HFFc6 (cell line): ENCODE measurements at places on chromosomes 12 and 14. TPM values are rescaled to one million over a fixed set of nuclear protein-coding genes. Genes with fewer than 3 reads are reported as not detected.

RCOR1 gene
- total RNA-seq, result 22.5 and 24.8 TPM in 2 replicates

PIWIL1 gene
- total RNA-seq, result not detected in 3 replicates

TDRD9 gene
- total RNA-seq, result not detected in 3 replicates

NGB gene
- not detected in 3 replicates for total RNA-seq

GDF3 gene
- total RNA-seq, result not detected in 3 replicates

TMPRSS12 gene
- not detected in 3 replicates for total RNA-seq

CCDC63 gene
- total RNA-seq, result not detected in 3 replicates

CLEC2A gene
- not detected in 2 replicates for total RNA-seq

APOF gene
- total RNA-seq, result not detected in 3 replicates

- no peak overlapping the region for H3K27ac ChIP-seq
- no peaks in the 10 kb centered on the region for H3K36me3 ChIP-seq
- no peaks in the 10 kb centered on the region for H3K4me1 ChIP-seq
- H3K4me3 ChIP-seq, result no peak overlapping the region
These were observed 2.0 kb downstream of the GARIN6 start for GRCh38 chr12:99649551-99649950.

GRCh38 chr12:93880853-93881522, 203.8 kb downstream of the CRADD start:
- no peak for DNase-seq
- peak overlapping the region; percentile 40; the same call in 1 of the 2 replicates for H3K4me3 ChIP-seq
- H3K36me3 ChIP-seq, result peaks cover 10% of the 10 kb centered on the region
- H3K27me3 ChIP-seq, result no peaks in the 10 kb centered on the region; the same call in 1 of the 2 replicates

GRCh38 chr14:77988096-77988870, 181.9 kb upstream of the NRXN3 start:
- no peaks in the 10 kb centered on the region for H3K36me3 ChIP-seq
- H3K27me3 ChIP-seq, result peaks cover 3% of the 10 kb centered on the region; the same call in 1 of the 2 replicates
- H3K27ac ChIP-seq, result no peak overlapping the region
- no peak for DNase-seq
- no peak overlapping the region for H3K4me3 ChIP-seq

- DNase-seq, result no peak
- H3K27ac ChIP-seq, result no peak overlapping the region
- H3K27me3 ChIP-seq, result 0 out of 2 replicates have a peak, but pooled peaks cover 1% of the 10 kb centered on the region
- H3K36me3 ChIP-seq, result no peaks in the 10 kb centered on the region
- H3K4me1 ChIP-seq, result peaks cover 53% of the 10 kb centered on the region
- no peak overlapping the region for H3K4me3 ChIP-seq
These were observed 1044.9 kb upstream of the FLRT2 start for GRCh38 chr14:84485036-84485435.

- H3K27me3 ChIP-seq, result peaks cover 9% of the 10 kb centered on the region
- H3K4me3 ChIP-seq, result no peak overlapping the region
- no peak for DNase-seq
- no peaks in the 10 kb centered on the region for H3K4me1 ChIP-seq
These were observed 2.0 kb upstream of the HCAR1 start for GRCh38 chr12:122732611-122733010.

DNA sequence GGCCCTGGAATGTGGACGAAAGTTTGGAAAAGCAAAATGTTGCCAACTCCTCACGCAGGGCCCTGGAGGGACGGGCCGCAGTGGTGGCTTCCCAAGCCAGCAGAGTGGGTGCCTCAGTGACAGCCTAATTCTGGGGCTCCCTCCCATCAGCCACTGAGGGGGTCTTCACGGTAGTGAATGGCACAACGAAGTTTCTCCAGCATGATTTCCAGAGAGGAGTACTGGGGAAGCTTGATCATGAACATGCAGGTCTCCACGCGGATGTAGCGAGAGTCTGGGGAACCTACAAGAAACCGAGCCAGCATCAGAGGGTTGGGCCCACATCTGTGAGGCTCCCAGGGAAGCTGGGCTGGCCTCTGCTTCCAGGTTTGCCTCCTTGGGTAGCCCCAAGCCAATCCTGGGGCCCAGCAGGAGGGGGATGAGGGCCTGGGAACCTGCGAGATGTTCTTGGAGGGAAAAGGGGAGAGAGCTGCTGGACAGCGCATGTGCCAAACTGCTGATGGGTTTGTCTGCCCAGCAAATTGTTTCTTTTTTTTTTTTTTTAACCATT, 37.0 kb downstream of the TRAFD1 start:
- peaks cover 39% of the 10 kb centered on the region for H3K36me3 ChIP-seq
- no peaks in the 10 kb centered on the region for H3K4me1 ChIP-seq
- no peak overlapping the region for H3K4me3 ChIP-seq
- DNase-seq, result no peak
- peaks cover 7% of the 10 kb centered on the region for H3K27me3 ChIP-seq

DNA sequence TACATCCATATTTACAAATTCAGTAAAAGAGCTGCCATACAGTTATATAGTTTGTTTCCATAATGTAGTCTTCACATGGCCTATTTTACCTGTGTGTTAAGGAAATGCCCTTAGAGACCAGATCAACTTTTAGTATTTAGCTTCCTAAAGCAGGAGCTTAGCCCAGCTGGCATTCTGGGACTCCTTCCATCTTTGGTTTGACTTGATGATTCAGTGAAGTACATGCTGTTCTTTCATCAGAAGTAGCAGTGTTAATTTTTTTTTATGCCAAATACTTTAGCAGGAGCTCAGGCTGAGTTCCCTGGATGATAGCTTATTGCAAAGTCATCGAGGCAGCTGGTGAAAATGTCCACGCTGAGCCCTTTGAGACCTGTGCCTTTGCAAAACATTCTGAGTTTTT, 101.0 kb downstream of the FOXG1 start:
- H3K4me1 ChIP-seq, result no peaks in the 10 kb centered on the region
- H3K36me3 ChIP-seq, result no peaks in the 10 kb centered on the region
- H3K27ac ChIP-seq, result no peak overlapping the region
- DNase-seq, result no peak
- no peaks in the 10 kb centered on the region; the same call in 1 of the 2 replicates for H3K27me3 ChIP-seq

DNA sequence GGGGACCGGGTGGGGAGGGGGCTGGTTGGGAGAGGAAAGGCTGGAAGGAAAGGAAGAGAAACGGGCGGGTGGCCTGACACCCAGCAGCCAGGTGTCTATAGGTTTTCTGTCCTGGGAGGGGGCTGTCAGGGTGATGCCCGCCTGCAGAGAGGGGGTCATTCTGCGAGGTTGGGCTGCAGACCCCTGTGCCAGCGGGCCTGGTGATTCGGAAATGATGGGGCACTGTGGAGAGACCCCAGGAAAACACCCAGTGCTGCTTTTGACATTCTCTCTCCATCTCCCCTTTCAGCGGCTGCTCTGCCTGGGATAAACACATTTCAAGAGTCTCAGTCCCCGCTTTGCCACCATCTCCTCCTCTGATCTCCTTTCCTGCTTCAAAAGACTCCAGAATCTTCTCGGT, 168.5 kb upstream of the RTL1 start:
- peaks cover 39% of the 10 kb centered on the region for H3K27me3 ChIP-seq
- H3K27ac ChIP-seq, result peak overlapping the region; percentile 73
- peaks cover 17% of the 10 kb centered on the region; the same call in 1 of the 2 replicates for H3K36me3 ChIP-seq

DNA sequence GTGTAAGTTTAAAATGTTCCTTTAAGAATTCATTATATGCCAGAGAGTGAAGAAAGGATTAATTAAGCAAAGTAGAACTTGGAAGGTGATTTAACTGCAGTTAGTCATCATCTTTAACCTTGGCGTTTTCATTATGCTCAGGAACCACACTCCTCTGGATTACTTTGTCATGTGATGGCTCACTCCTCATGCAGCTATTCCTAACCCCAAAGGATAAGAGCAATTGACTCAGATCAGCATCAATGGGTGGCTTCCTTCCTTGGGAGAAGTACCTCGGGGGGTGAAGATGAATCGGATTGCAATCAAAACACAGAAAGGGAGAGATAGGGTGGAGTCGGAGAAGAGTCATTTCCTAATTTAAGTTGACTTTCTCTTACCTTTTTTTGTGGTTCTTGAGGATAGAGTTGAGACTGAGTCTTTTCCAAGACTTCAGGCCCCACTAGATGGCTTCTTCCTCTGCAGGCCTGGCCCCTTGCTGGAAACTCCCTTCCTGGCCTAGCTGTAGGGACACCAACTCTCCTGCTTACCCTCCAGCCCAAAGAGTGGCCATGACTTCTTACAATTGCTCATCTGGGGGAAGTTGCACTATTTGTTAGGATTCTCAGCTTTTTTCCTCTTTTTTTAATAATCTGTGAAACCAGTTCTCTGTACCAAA, 238.6 kb upstream of the DDHD1 start:
- peak; percentile 85 for DNase-seq
- H3K4me1 ChIP-seq, result peaks cover 48% of the 10 kb centered on the region
- H3K27ac ChIP-seq, result peak overlapping the region; percentile 56
- no peak overlapping the region for H3K4me3 ChIP-seq
- H3K36me3 ChIP-seq, result peaks cover 11% of the 10 kb centered on the region

- no peak for DNase-seq
- H3K36me3 ChIP-seq, result no peaks in the 10 kb centered on the region
- H3K4me1 ChIP-seq, result peaks cover 28% of the 10 kb centered on the region
- peaks cover 3% of the 10 kb centered on the region; the same call in 1 of the 2 replicates for H3K27me3 ChIP-seq
- no peak overlapping the region for H3K27ac ChIP-seq
- H3K4me3 ChIP-seq, result no peak overlapping the region
These were observed 93.4 kb upstream of the NCOR2 start for GRCh38 chr12:124660851-124661250.

DNA sequence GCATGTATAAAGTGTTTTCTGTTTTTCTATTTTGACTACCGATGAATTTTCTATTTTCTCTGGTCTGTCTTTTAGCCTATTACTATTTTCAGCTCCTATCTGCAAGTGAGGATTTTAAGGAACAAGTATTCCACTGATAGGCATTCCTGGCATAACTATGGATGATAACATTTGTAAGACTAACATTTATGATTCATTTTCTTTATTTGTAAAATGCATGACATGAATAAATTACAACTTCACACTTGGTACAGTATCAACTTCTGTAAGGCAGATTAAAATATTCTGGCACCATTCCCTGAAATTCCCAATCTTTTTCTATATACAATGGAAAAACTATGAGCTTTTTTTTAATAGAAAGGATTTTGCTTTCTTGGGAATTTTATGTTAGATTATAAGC, 121.0 kb upstream of the GARIN2 start:
- H3K27me3 ChIP-seq, result no peaks in the 10 kb centered on the region
- no peak for DNase-seq
- 0 out of 2 replicates have a peak, but pooled peaks cover 6% of the 10 kb centered on the region for H3K36me3 ChIP-seq
- H3K4me1 ChIP-seq, result peaks cover 9% of the 10 kb centered on the region
- no peak overlapping the region for H3K27ac ChIP-seq

GRCh38 chr14:64640839-64641238, 63.4 kb upstream of the PLEKHG3 start:
- peaks cover 4% of the 10 kb centered on the region; the same call in 1 of the 2 replicates for H3K27me3 ChIP-seq
- DNase-seq, result no peak

- no peaks in the 10 kb centered on the region; the same call in 1 of the 2 replicates for H3K27me3 ChIP-seq
- H3K36me3 ChIP-seq, result peaks cover 22% of the 10 kb centered on the region; the same call in 1 of the 2 replicates
- H3K27ac ChIP-seq, result no peak overlapping the region
- no peak overlapping the region for H3K4me3 ChIP-seq
- no peaks in the 10 kb centered on the region for H3K4me1 ChIP-seq
These were observed 44.7 kb downstream of the RBM19 start for GRCh38 chr12:113921430-113921829.

GRCh38 chr12:7966563-7966962, 30.6 kb upstream of the SLC2A3 start:
- no peaks in the 10 kb centered on the region; the same call in 1 of the 2 replicates for H3K27me3 ChIP-seq
- H3K36me3 ChIP-seq, result no peaks in the 10 kb centered on the region
- DNase-seq, result no peak
- no peak overlapping the region for H3K27ac ChIP-seq

DNA sequence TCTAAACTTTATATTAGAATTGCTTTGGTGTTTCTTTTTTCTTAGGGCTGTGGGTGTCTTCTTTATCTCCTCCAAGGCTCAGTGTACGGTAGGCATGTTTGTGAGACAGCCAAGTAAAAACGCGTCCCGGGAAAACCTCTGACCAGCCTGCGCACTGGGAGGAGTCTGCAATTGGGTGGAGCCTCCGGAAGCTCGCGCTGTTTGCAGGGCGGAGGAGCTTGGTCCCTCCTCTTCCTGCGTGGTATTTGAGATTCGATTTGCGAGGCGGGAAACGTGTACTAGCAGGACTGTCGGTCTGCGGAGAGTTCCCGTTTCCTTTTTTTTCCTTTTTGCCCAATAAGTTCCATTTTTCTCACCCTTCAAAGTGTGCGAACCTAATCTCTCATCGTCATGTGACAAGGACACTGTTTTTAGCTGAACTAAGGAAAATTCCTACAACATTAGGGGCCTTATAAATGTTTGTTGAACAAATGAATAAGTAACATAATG, 182.1 kb upstream of the OTX2 start:
- no peak overlapping the region for H3K4me3 ChIP-seq
- no peak overlapping the region for H3K27ac ChIP-seq
- no peaks in the 10 kb centered on the region for H3K27me3 ChIP-seq

DNA sequence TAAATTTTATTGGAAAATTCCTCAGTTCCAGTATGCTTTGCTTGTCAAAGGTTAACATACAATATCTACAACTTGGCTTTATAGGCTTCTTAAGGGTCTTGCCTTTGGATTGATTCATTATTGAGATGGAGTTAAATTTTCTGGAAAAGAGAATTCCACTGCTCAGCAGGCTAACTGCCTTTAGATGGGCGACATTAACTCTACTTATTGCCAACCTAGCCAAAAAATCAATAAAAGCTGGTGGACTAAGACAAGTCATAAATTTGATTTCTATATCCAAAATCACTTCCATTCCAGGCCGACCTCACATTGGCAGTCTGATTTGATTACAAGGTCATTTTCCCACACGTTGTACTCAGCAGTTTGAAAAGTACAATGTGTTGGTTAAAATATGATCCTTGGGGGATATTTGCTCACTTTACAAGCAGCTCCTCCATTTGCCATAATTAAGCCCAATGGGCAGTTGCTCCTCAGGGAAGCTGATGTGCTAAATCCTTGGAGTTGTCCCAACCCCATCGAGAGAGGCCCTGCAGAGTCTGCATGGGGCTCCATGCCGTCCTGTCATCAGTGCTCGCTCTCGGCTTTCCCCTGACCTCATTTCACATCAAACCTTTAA, 36.1 kb upstream of the CRY1 start:
- no peak overlapping the region for H3K4me3 ChIP-seq
- peaks cover 2% of the 10 kb centered on the region; the same call in 1 of the 2 replicates for H3K27me3 ChIP-seq
- H3K4me1 ChIP-seq, result no peaks in the 10 kb centered on the region
- H3K27ac ChIP-seq, result no peak overlapping the region
- no peaks in the 10 kb centered on the region for H3K36me3 ChIP-seq

DNA sequence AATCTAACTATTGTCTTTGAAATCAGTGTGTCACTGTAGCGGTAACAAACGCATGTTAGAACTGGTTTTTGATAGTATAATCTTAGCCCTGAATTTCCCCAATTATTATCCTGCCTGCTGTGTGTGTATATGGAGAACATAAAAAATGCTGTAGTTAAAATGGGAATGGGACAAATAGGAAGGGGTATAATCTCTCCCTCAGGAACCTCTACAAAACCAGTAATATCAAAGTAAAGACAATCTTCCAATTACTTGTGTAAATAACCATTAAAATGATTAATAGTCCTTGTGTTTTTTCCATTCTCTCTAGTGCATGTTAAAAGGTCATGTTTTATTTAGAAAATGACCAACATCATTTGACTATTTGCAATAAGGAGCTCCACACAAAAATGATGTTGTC, 200.1 kb upstream of the TMTC1 start:
- no peaks in the 10 kb centered on the region for H3K4me1 ChIP-seq
- no peaks in the 10 kb centered on the region for H3K36me3 ChIP-seq
- H3K27me3 ChIP-seq, result no peaks in the 10 kb centered on the region
- no peak overlapping the region for H3K4me3 ChIP-seq
- no peak overlapping the region for H3K27ac ChIP-seq

DNA sequence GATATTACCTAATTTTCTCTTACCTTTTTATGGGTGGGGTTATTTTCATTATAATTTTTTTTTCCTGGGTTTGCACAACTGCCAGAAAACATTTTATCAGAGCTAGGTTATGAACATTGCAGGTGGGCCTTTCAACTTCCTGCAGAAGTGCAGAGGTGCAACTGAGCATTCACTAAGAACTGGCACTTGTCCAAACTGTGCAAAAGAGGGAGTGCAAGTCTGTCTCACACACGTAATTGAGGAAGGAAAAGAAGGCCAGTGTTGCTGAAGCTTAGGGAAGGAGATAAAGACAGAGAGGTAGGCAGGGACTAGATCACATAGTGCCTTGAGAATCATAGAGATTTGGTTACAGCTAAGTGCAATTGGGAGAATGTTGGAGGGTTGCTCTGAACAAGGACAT, 14.1 kb upstream of the AMN1 start:
- no peak overlapping the region for H3K4me3 ChIP-seq
- no peaks in the 10 kb centered on the region for H3K27me3 ChIP-seq
